PC-9 (cell line): ENCODE measurements at places on chromosomes 7 and 10. TPM values are rescaled to one million over a fixed set of nuclear protein-coding genes. Genes with fewer than 3 reads are reported as not detected.

DNA sequence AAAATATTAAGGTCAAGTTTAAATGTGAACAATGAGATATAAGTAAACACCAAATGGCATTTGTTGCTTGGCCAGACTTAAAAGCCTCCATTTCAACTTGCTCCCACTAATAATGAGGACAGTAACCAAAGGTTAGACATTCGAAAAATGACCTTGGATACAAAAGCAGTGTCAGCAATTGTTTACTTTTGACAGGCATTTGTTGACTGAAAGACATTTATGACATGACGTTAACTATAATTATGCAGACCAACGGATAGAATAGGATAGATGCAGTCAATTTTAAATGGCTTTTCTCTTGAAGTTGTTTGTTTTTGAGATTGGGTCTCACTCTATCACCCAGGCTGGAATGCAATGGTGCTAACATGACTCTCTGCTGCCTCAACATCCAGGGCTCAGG lies 6.3 kb upstream of the WNT16 start:
- H3K27me3 ChIP-seq = no peaks in the 10 kb centered on the region
- no peaks in the 10 kb centered on the region for H3K4me1 ChIP-seq
- no peak for DNase-seq
- H3K4me3 ChIP-seq = no peak overlapping the region
- H3K27ac ChIP-seq = no peak overlapping the region

DNA sequence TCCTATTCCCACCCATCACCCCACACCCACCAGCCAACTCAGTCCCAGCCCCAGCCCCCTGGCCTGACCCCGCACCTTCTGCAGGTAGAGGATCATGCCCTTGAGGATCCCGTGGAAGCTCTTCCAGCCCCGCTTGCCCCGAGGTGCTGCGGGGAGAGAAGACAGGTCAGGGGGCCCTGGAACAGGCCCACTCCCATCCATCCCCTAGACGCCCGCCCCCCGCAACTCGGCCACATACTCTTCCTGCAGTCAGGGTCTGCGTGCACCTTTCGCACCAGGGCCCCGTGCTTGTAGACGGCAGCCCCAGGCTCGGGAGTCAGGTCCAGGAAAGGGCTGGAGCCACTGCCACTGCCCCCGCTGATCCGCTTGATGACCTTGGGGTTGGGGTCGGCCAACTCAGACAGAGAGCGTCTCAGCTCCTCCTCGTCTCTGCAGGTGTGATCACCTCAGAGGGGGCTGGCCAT lies 9.6 kb downstream of the NFKB2 start:
- no peak overlapping the region for H3K27ac ChIP-seq
- peaks cover 6% of the 10 kb centered on the region; the same call in 1 of the 2 replicates for H3K27me3 ChIP-seq
- H3K4me3 ChIP-seq = no peak overlapping the region
- H3K4me1 ChIP-seq = peaks cover 13% of the 10 kb centered on the region

DNA sequence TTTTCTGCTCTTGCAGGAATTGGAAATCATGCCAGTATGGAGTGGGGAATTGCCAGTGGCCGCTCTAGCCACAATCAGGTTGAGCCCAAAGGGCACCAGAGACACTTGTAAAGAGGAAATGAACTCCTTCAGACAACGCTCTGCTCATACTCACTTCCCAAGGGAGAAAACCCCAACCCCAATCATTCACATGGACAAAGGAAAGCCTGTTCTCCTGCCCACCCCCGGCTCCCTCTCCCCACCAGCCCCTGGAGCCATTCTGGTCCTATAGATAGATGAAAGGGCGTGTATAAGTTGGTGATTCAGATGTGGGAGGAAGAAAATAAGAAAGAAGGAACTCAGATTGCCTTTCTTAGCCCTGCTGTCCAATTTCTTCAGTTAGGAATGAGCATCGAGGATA lies 57.4 kb downstream of the GFRA1 start:
- no peak overlapping the region for H3K4me3 ChIP-seq
- no peaks in the 10 kb centered on the region for H3K4me1 ChIP-seq
- no peaks in the 10 kb centered on the region for H3K36me3 ChIP-seq

DNA sequence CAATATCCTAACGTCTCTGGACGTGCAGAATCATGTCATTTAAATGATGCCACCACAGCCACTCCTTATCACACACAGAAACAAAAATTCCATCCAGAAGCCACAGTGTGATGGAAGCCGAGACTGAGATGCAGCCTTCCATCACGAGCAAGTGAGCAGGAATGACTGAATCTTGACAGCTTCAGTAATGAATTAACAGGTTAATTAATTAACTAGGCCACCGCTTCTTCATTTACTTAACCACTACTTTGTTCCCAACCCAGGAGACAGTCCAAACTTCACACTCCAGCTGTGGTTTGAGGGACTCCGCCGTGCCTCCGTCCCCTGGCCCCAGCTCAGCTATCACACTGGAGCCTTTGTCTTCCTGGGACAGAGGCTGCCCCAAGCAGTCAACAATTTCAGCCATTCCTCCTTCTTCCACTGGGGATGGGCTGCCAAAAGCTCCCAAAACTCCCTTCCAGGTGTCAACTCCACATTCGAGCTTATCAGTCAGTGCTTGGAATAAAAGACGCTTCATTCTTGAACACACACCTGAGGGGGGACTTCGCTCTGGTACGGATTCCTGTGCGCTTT lies 65.9 kb downstream of the FGFR2 start:
- no peak overlapping the region for H3K27ac ChIP-seq
- H3K27me3 ChIP-seq = peaks cover 77% of the 10 kb centered on the region
- DNase-seq = no peak
- no peaks in the 10 kb centered on the region for H3K36me3 ChIP-seq

GRCh38 chr7:46741938-46742540 lies 821.0 kb upstream of the IGFBP3 start:
- no peaks in the 10 kb centered on the region for H3K36me3 ChIP-seq
- H3K27ac ChIP-seq = no peak overlapping the region
- DNase-seq = no peak
- no peaks in the 10 kb centered on the region for H3K27me3 ChIP-seq

DNA sequence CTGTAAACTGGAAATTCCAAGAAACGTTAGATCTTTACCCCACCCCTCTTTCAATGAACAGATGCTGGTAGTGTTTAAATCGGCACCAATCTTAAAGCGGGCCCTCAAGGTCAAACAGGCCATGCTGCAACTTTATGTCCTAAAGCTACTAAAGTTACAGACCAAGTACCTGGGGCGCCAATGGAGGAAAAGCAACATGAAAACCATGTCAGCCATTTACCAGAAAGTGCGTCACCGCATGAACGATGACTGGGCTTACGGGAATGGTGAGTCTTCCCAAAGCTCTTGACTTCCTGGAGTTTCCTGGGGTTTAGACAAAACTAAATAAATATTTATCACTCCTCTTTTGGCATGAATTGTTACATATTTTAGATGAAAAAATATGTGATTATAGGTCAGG lies 19.6 kb upstream of the SMKR1 start:
- H3K36me3 ChIP-seq = peaks cover 27% of the 10 kb centered on the region; the same call in 1 of the 2 replicates
- no peak for DNase-seq
- H3K27ac ChIP-seq = no peak overlapping the region
- no peaks in the 10 kb centered on the region for H3K4me1 ChIP-seq
- H3K27me3 ChIP-seq = no peaks in the 10 kb centered on the region

- H3K27ac ChIP-seq = no peak overlapping the region
- H3K27me3 ChIP-seq = peaks cover 48% of the 10 kb centered on the region
- no peaks in the 10 kb centered on the region for H3K36me3 ChIP-seq
- H3K4me1 ChIP-seq = no peaks in the 10 kb centered on the region
- no peak overlapping the region for H3K4me3 ChIP-seq
- DNase-seq = no peak
Measured at GRCh38 chr7:72493850-72494661, 81.9 kb upstream of the CALN1 start.

DNA sequence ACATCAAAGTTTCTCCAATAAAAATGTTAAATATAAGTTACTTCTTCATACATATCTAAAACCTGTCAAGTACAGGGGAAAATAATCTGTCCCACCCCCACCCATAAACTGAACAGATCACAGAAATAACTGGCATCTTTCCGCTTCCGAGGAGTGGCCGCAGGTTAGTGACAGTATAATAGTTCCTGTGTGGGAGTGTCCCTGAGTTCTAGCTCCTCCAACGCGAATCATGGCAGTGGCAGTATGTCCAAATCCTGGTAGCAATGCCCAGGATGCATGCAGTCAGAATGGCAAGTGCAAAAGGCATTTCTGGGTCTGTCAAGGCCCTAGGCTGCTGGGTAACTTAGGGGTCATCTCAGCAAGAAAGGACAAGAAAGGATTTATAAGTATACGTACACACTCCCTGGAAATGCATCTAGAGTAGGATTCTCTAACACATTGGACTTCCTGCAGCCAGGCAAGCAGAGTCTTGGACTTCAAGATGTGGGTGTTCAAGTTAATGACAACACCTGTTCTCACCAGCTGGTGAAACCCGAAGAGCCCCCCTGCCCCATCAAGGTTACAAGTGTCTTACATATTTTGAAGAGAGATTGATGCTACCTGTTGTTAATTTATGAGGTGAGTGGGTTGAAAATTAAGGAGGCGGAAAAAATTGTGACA lies 94.4 kb upstream of the COL1A2 start:
- H3K36me3 ChIP-seq = no peaks in the 10 kb centered on the region
- DNase-seq = no peak
- no peak overlapping the region for H3K4me3 ChIP-seq
- peak overlapping the region; percentile 86 for H3K27ac ChIP-seq

GRCh38 chr10:17065273-17065672 lies 64.3 kb downstream of the CUBN start:
- H3K4me3 ChIP-seq = no peak overlapping the region
- H3K27me3 ChIP-seq = no peaks in the 10 kb centered on the region
- H3K36me3 ChIP-seq = no peaks in the 10 kb centered on the region
- H3K27ac ChIP-seq = no peak overlapping the region

- H3K27ac ChIP-seq = no peak overlapping the region
- no peak overlapping the region for H3K4me3 ChIP-seq
- H3K36me3 ChIP-seq = no peaks in the 10 kb centered on the region
- DNase-seq = no peak
- no peaks in the 10 kb centered on the region for H3K27me3 ChIP-seq
- no peaks in the 10 kb centered on the region for H3K4me1 ChIP-seq
Measured at GRCh38 chr10:76318211-76318610, 886.8 kb downstream of the LRMDA start.

DNA sequence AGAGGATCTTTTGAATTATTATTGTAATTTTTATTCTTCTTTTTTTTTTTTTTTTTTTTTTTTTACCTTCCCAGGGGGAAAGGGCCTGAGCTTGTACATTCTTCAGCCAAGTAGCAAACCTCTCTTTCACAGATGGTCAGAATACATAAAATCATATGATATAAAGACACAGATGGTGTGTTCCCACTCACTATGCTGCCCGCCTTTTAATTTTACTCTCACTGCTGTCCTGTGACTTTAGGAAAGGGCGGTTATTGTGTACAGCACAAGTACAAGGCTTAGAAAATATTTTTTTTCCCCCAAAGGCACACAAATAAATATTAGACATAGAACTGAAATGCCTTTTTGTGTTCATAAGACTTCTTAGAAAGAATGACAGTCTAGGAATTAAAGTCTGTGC lies 213.6 kb downstream of the RPS24 start:
- H3K27ac ChIP-seq = no peak overlapping the region
- no peak for DNase-seq
- H3K27me3 ChIP-seq = no peaks in the 10 kb centered on the region

GRCh38 chr7:93239824-93240223 lies 7.7 kb downstream of the VPS50 start:
- no peaks in the 10 kb centered on the region for H3K36me3 ChIP-seq
- H3K27me3 ChIP-seq = no peaks in the 10 kb centered on the region
- H3K4me1 ChIP-seq = no peaks in the 10 kb centered on the region
- H3K4me3 ChIP-seq = no peak overlapping the region
- H3K27ac ChIP-seq = no peak overlapping the region

- H3K27me3 ChIP-seq = no peaks in the 10 kb centered on the region
- peaks cover 63% of the 10 kb centered on the region for H3K4me1 ChIP-seq
- peaks cover 9% of the 10 kb centered on the region for H3K36me3 ChIP-seq
Measured at GRCh38 chr10:97650726-97651125, 10.3 kb downstream of the PI4K2A start.

GRCh38 chr7:11228515-11228914 lies 254.8 kb downstream of the PHF14 start:
- no peaks in the 10 kb centered on the region for H3K36me3 ChIP-seq
- DNase-seq = no peak
- no peak overlapping the region for H3K4me3 ChIP-seq
- H3K27ac ChIP-seq = no peak overlapping the region

The FAM24B gene
- total RNA-seq = 10.8 and 14.8 TPM in 2 replicates

The GIMAP6 gene
- not detected in 2 replicates for total RNA-seq

The RHBDD2 gene
- total RNA-seq = 71.7 and 75.6 TPM in 2 replicates

The PRLHR gene
- not detected in 2 replicates for total RNA-seq

The CHN2 gene
- not detected in 2 replicates for total RNA-seq

The RTKN2 gene
- 16.1 and 18.5 TPM in 2 replicates for total RNA-seq

The FAM25C gene
- not detected in 2 replicates for total RNA-seq

The TRPV6 gene
- total RNA-seq = 13.5 and 14.7 TPM in 2 replicates

The MET gene
- total RNA-seq = 237 and 287 TPM in 2 replicates

The SMKR1 gene
- 8.3 and 8.9 TPM in 2 replicates for total RNA-seq

The CACNB2 gene
- total RNA-seq = not detected in 2 replicates

The ADAM22 gene
- 13.0 and 14.0 TPM in 2 replicates for total RNA-seq
